ENCODE measurements at places on chromosomes 16 and 17.

- DNase-seq, result no peak
Measured at GRCh38 chr16:84048270-84048669, 5.7 kb upstream of the SLC38A8 start.

DNA sequence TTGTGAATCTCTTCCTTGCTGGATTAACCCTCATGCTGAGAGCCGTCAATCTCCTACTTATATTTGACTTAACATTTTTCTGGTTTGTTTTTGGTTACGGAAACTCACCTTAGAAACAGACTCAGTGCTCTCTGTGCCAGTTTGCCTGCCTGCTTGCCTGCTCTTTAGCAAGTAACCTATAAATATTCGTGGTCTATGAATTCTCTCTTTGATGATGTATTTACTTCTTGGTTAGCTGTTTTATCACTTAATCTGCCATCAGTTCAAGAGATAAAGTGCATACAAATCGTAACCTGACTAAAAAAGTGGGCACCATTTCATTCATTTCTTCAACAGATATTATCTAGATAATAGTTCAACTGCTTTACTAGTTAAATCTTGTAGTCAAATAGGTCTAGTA, 26.7 kb downstream of the CYB5B start:
- DNase-seq, result no peak

GRCh38 chr16:58509256-58510096, 5.8 kb upstream of the SETD6 start:
- DNase-seq, result no peak

DNA sequence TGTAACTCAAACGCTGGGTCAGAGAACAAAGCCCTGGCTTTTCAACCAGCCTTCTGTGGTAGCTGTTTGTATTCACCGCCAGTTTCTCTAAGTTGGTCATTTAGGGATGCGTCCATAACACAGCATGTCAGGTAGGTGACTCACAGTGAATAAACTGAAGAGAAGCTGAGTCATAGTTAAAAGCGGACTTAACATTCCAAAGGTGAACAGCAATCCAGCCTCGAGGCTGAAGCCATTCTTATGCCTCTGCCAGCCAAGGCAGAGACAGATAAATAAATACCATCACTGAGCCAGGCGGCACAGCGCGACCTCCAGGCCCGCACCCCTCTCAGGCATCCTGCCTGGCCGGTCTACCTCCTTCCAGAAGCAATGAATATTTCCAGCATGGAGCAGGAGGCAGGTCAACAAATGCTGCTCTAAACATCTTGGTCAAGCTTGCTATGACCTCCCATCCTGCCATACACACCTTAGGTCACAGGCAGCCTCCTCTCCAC, 12.4 kb upstream of the CACNG4 start:
- no peak for DNase-seq

DNA sequence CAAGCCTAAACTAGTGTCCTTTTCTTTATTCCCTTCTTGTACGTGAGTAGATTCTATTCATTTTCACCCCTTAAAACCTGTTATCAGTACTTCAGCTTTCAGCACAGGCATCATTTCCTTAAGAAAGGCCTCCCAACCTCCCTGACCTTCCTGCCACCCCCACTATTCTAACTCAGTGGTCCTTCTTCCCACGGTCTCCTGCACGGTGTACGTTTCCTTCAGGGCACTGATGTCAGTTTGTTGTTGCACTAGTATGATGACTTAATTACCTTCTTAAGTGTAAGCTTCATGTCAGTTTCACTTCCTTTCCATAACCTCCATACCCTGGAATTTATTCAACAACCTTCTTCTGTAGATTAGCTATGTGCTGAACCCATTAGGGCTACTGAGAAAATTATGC, 484.2 kb downstream of the HS3ST4 start:
- DNase-seq, result no peak

DNA sequence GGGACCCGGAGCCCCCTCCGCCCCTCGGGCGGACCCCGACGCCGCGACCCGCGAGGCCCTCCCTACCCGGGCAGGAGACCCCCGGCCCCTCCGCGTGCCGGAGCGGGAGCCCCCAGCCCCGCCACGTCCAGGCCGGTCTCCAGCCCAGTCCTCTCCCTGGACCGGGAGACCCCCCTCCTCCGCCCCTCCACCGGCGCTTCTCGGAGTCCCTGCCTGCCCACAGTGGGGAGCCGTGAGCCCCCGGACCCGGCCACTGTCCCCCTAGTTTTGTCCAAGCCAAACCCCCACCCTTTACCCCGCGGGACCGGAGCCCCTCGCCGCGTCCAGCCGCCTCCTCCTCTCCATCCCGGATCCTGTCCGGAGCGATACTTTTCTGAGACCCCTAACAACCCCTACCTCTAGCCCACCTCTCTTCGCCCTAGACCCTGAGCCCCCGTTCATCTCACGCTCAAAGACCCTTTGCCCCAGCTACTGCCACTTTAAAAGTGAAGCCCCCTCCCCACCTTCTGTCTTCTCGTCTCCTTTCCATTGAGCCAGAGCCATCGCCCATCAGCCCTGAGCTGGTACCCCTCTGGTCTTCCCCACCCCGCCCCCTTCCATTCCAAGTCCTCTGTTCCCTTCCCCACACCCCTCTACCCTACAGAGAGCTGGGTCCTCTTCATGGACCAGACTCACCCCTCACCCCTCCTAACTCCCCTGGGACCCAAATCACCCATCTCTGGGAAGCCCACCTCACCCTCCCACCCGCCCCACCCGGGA, 1.0 kb downstream of the NECAB2 start:
- DNase-seq, result no peak

DNA sequence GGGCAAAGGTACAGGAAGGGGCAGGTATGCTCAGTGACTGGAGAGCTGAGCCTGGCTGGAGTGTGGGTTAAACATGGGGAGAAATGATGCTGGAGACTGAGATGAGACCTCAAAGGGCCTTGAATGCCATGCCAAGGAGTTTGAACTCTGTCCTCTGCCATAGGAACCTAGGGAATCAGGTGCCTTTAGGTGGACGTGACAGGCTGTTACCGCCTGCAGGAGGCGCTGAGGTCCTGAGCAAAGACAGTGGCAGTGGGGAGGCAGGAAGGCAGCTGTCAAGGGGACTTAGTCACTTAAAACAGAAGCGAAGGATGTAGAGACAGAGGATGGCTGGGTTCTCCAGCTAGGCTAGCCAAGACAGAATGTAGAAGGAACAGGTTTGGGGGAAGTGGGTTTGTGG, 9.1 kb downstream of the PSMB3 start:
- no peak for DNase-seq

- DNase-seq, result no peak
Measured at GRCh38 chr17:39027455-39028035, 60.3 kb upstream of the FBXO47 start.

GRCh38 chr17:33124871-33125551, 133.4 kb downstream of the SPACA3 start:
- DNase-seq, result no peak

GRCh38 chr16:2822158-2822495, 5.1 kb downstream of the PRSS21 start:
- DNase-seq, result no peak

GRCh38 chr16:21222495-21223337, 10.8 kb upstream of the ANKS4B start:
- DNase-seq, result no peak

DNA sequence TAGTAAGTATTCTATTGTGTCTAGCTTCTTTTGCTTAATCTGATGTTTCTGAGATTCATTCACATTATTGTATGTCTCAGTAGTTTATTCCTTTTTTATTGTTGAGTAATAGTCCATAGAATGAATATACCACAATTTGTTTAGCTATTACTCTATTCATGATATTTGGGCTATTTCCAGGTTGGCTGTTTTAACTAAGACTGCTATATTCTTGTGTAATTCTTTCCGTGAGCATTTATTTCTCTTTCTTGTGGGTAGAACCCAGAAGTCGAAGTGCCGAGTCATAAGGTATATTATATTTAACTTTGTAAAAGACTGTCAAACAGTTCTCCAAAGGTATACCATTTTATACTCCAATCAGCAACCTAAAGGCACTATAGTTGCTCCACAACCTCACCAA, 160.8 kb downstream of the ANKFN1 start:
- DNase-seq, result no peak

- no peak for DNase-seq
Measured at GRCh38 chr16:79250502-79251098, 349.9 kb downstream of the MAF start.
